Left forelimb (tissue), 1 donor: ENCODE measurements at places on chromosomes 4 and X.

DNA sequence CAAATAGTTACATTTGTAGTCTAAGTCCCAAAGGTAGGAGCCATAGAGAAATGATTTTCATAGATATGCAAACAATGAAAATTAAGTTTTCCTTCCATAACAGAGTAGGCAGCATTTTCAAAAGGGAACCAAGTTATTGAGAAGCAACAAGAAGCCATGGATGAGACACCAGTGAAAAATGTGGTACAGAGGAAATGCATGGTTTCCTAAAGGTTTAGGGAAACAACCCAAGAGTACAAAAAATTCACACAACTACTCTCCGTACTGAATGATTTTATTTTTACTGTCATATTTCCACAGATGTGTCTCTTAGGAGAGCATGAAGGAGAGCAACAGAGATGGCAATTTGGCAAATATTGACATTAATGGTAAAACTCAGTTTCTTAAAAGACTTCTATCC is 1408.9 kb upstream of the PCDH7 start:
- no peak for DNase-seq

DNA sequence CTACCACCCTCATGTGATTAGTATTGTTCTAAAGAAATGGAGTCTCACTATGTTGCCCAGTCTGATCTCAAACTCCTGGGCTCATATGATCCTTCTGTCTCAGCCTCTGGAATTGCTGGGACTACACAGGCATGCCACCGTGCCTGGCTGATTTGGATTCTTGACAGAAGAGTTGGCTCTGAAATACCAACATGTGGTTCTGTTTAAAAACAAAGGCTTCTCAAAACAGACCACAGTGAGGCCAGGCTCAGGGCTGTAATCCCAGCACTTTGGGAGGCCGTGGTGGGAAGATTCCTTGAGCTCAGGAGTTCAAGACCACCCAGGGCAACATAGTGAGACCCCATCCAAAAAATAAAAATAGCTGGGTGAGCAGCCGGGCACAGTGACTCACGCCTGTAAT is 126.7 kb downstream of the DHRSX start:
- no peak for DNase-seq

DNA sequence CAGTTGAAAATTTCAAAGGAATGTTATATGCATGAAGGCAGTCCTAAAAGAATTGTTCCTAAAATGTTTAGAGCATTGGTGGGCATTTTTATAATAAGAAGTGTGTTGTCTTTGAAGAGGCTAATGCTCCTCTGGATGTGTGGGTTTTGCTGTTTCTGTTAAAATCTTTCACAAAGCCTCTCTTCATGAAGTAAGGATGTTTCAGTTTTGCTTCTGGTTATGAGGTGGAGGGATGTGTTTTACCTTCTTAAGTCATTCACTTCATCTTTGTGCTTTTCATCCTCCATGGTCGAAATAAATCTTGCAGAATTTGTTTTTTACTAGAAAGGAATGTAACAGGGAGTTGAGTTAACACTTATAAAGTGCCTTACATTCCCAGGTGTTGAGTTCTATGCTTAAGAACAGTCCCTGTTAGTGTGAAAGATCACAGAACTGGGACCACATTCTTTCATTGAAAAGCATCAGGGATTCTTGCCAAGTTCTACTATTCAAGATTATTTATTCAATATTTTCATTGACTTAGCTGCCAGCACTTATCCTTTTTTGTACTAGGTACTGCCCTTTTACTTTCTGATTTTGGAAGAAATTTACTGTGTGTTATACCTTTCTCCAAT is 21.1 kb downstream of the FHIP1A start:
- DNase-seq, result no peak

DNA sequence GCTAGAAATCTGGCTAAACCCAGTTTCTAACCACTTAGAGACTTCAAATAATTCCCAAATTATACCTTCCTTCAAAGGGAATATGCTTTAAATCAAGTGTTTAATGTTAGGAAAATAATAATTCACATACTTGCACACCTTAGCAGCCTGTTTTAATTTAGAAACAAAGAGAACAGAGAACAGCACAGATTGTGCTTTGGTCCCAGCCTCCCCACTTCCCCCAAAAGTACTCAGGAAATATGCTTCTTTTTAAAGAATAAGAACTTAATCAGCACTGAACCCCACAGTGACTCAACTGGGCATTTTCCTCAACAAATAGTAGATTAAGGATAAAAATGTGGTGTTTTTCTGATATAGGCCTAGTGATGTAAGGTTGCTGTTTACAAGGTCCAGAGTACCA is 295.8 kb downstream of the GBA3 start:
- no peak for DNase-seq

DNA sequence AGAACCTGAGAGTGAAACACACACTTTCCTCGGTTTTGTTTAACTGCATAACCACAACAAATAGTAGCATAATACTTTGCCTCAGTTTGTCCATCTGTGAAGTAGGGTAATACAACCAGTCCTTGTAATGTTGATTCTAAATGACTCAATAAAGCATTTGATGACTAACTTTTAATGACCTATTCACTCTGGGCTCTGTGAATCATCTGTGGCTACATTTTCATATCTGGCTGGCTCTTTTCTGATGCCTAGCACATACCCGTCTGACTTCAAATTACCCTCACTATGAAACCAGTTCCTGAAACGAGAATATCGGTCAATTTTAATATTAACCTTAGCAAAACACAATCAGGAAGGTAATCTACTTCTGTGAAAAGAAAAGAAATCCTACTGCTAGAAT is 151.0 kb downstream of the SH2D1A start:
- no peak for DNase-seq

- DNase-seq, result no peak
Measured at GRCh38 chr4:110139111-110139510, 59.3 kb downstream of the ELOVL6 start.

GRCh38 chr4:184343502-184344177 is 126.0 kb upstream of the ENPP6 start:
- peak; percentile 85 for DNase-seq

DNA sequence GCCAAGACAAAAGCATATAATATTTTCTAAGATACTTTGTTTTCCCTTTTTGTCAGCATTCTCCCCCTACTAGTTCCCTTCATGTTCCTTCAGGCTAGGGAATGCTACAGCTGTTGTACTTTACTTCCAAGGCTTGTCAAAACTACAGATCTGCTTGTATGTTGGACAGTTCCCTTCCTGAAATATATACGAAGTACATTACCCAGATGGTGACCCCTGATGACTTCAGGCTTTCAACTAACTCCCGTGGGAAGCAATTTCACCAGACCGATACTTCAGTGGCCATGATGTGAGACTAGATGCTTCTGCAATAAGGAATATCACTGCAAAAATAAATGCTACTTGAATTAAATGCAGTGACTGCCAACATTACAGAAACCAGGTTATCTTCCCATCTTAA is 332.8 kb downstream of the SH2D1A start:
- DNase-seq, result no peak

DNA sequence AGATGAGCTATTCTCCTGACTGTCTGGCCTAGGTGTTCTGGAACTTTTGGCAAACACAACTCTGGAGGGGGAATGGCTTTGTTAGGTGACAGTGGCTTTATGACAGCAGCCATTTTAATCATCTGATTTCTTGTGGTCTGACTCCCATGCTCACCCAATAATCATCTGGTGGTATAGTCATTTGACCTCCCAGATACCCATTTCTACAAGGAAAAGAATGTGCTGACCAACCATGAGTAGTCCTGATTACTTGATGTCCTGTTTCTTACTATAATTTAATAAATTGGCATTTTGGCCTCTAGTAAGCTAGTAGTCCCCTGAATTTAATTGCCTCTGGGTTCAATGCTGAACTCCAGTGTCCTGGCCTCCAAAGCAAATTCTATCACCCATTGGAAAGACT is 109.9 kb upstream of the DUSP21 start:
- no peak for DNase-seq

DNA sequence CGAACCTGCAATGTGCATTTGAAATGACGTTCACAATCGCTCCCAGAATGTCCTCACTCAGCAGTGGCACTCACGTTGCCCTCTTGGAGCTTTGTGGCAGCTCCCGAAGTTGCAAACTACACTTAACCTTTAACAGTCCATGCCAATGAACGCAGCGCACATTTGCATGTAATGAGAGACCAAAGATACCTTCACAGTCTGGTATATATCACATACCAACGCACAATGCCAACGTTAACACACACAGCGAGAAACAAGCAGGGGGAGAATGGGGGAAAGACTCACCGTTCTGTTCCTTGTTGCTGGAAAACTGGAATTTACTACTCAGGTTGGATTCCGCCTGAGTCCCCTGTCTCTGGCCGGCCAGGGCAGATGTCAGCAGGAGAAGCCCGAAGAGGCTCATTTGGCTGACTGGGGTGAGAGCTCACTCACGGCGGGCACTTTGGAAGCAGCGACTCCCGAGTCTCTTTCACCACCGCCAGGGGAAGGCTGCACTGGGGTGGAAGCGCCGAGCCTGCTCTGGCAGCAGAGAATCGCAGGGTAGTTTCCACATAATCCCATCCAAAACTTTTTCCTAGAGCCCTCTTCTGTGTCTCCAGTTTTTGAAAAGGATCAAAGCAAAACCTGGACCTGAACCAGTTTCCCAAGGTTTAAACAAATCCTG is 966 bp downstream of the PDGFC start:
- DNase-seq, result peak; percentile 74

DNA sequence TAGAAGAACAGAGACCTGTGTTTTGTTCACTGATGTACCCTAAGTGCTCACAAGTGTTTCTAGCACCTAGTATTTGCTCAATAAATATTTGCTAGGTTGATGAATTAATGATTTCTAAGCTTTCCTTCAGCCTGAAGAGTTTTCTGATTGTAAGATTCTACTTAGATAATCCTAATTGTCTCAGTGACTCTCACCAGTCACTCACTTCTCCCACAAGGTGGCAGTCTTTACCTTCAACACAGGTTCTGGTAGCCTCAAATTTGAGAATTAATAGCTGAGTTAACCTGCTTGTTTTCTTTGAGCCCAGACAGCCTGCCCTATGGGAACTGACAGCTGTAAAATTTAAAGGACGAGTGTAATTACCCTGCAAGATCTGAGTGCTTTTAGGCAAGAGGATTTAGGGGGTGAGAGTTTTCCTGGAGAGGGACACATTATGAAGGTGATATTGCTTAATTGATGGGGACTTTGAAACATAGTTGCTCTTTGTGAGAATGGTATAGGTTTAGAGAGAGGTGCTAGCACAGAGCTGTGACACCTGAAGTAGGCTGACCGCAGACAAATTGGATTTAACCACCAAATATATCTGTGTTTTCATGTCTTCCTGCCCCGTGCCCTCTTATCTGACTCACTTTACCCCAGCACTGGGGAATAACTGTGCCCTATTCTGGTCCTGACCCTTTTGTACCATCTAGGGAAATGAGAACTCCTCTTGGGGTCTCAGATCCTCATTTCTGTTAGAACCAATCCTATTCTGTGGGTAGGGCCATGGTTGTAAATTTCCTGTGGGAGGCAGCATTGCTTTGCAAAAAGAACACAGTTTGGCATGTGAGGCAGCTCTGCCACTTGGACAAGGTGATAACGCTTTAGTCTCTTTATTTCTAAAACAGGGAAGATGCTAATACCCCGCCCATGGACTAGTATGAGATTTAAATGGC is 27.7 kb downstream of the CD38 start:
- no peak for DNase-seq
